HFFc6 (cell line): ENCODE measurements at places on chromosomes 12 and 14.

- no peak overlapping the region for H3K27ac ChIP-seq
- H3K4me1 ChIP-seq: peaks cover 16% of the 10 kb centered on the region; the same call in 1 of the 2 replicates
- no peaks in the 10 kb centered on the region for H3K36me3 ChIP-seq
- DNase-seq: peak; percentile 23
- H3K4me3 ChIP-seq: no peak overlapping the region
Observed at GRCh38 chr12:56897844-56898361, 36.3 kb downstream of the SDR9C7 start.

GRCh38 chr12:14442221-14442881 lies 76.9 kb downstream of the ATF7IP start:
- no peaks in the 10 kb centered on the region for H3K27me3 ChIP-seq
- no peak for DNase-seq
- no peak overlapping the region for H3K4me3 ChIP-seq
- no peak overlapping the region for H3K27ac ChIP-seq

GRCh38 chr12:96220902-96221301 lies 26.7 kb downstream of the ELK3 start:
- peak; percentile 59 for DNase-seq
- H3K4me3 ChIP-seq: peak overlapping the region; percentile 85
- peaks cover 46% of the 10 kb centered on the region for H3K36me3 ChIP-seq
- H3K27ac ChIP-seq: peak overlapping the region; percentile 100
- peaks cover 9% of the 10 kb centered on the region for H3K27me3 ChIP-seq

DNA sequence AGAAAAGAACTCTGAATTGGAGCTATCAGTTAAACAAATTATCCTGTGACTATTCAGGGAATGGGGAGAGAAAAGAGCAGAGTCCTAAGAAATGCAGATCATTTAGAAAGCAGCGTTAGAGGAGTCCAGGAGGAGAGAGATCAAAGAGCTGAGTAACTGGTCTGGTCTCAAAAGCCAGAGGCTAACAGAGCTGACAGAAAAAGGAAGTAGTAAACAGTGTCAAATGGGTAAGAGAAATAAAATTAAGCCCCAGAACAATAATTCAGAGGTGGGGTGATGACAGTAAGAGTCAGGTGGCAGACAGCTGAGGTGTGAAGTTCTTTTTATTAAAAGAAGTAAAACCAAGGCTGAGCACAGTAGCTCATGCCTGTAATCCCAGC lies 19.3 kb downstream of the GXYLT1 start:
- H3K27me3 ChIP-seq: no peaks in the 10 kb centered on the region
- H3K36me3 ChIP-seq: no peaks in the 10 kb centered on the region
- peaks cover 21% of the 10 kb centered on the region for H3K4me1 ChIP-seq

- H3K36me3 ChIP-seq: no peaks in the 10 kb centered on the region
- no peak for DNase-seq
Observed at GRCh38 chr12:52216100-52216499, 16.9 kb upstream of the KRT7 start.

- no peaks in the 10 kb centered on the region for H3K36me3 ChIP-seq
- H3K4me1 ChIP-seq: peaks cover 23% of the 10 kb centered on the region
- no peaks in the 10 kb centered on the region for H3K27me3 ChIP-seq
- DNase-seq: no peak
- H3K4me3 ChIP-seq: no peak overlapping the region
Observed at GRCh38 chr14:64112867-64113678, 181.1 kb downstream of the ESR2 start.

DNA sequence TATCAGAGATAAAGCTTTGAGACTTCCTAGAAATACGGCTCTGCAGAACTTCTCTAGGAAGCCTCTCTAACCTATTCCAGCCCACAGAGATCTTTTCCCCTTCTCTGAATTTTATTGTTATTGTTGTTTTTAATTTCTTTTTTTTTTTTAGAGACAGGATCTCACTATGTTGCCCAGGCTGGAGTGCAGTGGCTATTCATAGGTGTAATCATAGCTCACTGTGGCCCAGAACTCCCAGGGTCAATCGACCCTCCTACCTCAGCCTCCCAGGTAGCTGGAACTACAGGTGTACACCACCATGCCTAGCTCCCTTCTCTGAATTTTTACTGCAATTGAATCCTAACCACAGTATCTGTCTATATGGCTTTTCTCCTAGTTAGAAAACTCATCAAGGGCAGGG lies 19.6 kb downstream of the SLC7A8 start:
- H3K27me3 ChIP-seq: no peaks in the 10 kb centered on the region; the same call in 1 of the 2 replicates
- no peak for DNase-seq
- H3K36me3 ChIP-seq: no peaks in the 10 kb centered on the region
- H3K4me1 ChIP-seq: peaks cover 51% of the 10 kb centered on the region
- H3K4me3 ChIP-seq: no peak overlapping the region
- no peak overlapping the region for H3K27ac ChIP-seq

- no peaks in the 10 kb centered on the region for H3K36me3 ChIP-seq
- H3K27ac ChIP-seq: no peak overlapping the region
- no peaks in the 10 kb centered on the region for H3K4me1 ChIP-seq
- no peaks in the 10 kb centered on the region; the same call in 1 of the 2 replicates for H3K27me3 ChIP-seq
- no peak overlapping the region for H3K4me3 ChIP-seq
Observed at GRCh38 chr12:82896979-82897378, 210.3 kb downstream of the TMTC2 start.

- H3K4me3 ChIP-seq: no peak overlapping the region
- DNase-seq: no peak
- H3K27ac ChIP-seq: no peak overlapping the region
- H3K27me3 ChIP-seq: no peaks in the 10 kb centered on the region
- H3K4me1 ChIP-seq: no peaks in the 10 kb centered on the region
- 0 out of 2 replicates have a peak, but pooled peaks cover 3% of the 10 kb centered on the region for H3K36me3 ChIP-seq
Observed at GRCh38 chr14:98099527-98099926, 1172.5 kb downstream of the BCL11B start.

GRCh38 chr14:75185251-75186040 lies 9.0 kb upstream of the TMED10 start:
- H3K27ac ChIP-seq: peak overlapping the region; percentile 71
- H3K36me3 ChIP-seq: peaks cover 3% of the 10 kb centered on the region; the same call in 1 of the 2 replicates
- H3K4me1 ChIP-seq: peaks cover 33% of the 10 kb centered on the region
- H3K27me3 ChIP-seq: peaks cover 6% of the 10 kb centered on the region
- DNase-seq: no peak

DNA sequence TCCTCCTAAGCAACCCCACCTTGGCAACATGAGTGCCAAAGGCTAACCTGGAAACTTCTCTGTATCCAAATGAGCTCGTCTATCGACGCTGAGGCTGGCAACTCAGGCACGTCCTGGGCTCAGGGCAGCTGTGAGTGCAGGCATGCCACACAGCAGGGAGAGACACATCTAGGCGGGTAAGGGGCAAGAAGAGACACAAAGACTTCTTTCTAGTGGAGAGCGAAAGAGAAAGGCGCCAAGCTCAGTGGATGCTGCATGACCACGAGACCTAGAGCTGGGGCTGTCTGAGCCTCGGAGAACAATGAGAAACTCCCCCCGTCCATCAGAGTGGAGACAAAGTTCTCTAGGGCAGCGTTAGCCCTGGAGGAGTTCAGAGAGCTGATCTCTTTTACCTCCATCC lies 170.4 kb downstream of the CALM1 start:
- H3K27ac ChIP-seq: no peak overlapping the region
- H3K4me3 ChIP-seq: no peak overlapping the region
- no peaks in the 10 kb centered on the region; the same call in none of the 2 replicates for H3K27me3 ChIP-seq
- DNase-seq: no peak
- H3K4me1 ChIP-seq: no peaks in the 10 kb centered on the region

DNA sequence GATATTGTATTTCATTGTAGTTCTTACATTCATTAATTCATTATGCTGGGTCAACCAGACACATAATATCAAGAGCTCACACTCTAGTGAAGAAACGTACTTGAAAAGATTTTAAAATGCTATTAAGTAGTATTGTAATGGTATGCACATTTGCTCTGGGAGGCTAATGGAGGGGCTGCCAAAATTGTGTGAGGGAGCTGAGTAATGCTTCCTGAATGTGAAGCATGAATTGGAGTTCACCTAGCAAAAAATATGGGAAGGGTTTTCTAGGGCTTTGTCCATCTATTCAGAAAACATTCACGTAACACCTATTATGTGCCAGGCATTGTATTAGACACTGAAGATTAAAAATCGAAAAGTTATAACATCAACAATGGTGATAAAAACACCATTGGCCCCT lies 403.8 kb upstream of the PDE3A start:
- H3K36me3 ChIP-seq: no peaks in the 10 kb centered on the region
- H3K4me3 ChIP-seq: no peak overlapping the region
- no peak overlapping the region for H3K27ac ChIP-seq
- no peak for DNase-seq
- 0 out of 2 replicates have a peak, but pooled peaks cover 4% of the 10 kb centered on the region for H3K4me1 ChIP-seq
- H3K27me3 ChIP-seq: no peaks in the 10 kb centered on the region

- no peaks in the 10 kb centered on the region for H3K36me3 ChIP-seq
- H3K27ac ChIP-seq: no peak overlapping the region; the same call in 1 of the 2 replicates
- no peak for DNase-seq
- peak overlapping the region; percentile 17; the same call in 1 of the 2 replicates for H3K4me3 ChIP-seq
Observed at GRCh38 chr12:89575374-89575773, 49.5 kb upstream of the POC1B start.

DNA sequence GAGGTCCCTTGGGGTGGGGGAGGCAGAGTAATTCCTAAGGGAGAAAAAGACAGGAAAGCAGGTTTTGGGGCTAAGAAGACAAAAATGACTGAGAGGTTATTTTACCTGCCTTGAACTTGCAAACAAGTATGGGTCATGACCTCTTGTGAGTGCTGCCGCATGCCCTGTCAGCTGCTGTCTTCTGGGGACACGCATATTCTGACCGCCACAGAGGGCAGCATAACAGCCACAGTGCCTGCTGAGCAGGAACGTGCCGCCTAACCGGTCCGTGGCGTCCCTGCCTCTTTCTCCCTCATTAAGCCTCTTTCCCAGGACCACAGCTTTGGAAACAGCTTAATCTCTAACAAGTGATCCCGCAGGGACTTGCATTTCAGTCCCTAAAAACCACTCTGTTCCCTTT lies 51.3 kb upstream of the KCNA1 start:
- no peak for DNase-seq
- no peak overlapping the region for H3K27ac ChIP-seq
- no peak overlapping the region for H3K4me3 ChIP-seq
- no peaks in the 10 kb centered on the region for H3K36me3 ChIP-seq
- H3K4me1 ChIP-seq: peaks cover 9% of the 10 kb centered on the region

DNA sequence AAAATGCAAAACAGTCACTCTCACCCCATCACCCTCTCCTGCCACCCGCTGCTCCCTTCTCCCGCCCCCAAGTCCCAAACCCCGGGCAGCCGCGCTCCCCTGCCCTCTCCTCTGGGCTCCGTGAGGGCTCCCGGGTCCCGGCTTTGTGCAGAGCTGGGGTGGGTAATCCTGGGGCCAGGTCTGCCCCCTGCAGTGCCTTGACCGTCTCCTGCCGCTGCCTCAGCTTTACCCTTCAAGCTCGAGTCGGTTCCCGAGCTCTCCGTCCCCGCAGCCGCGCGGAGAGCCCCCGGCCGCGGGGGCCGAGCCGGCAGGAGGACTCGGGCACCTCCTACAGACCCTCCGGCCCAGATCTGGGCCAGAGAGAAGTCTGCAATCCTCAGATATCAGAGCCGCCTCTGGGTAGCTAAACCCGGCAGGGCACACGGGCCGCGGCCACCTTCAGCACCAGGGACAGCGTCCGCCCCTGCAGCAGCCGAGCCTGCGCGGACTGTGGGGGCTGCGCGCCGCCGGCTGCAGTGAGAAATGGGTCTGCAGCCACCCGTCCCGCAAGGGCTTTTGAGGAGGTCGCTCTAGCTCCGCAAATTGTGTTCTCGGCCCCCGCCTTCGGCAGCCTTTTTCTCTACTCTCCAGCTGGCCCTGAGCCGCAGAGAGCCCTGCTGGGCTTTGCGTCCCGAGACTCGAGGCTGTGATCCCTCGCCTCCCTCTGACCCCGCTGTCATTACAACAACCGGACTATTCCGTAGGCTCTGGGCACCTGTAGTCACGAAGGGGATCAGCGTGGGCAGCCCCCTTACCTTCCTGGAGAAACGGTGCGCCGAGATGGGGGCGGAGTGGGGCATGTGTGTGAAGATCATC lies 1.2 kb downstream of the PRMT8 start:
- H3K27ac ChIP-seq: no peak overlapping the region
- peaks cover 41% of the 10 kb centered on the region for H3K27me3 ChIP-seq
- H3K4me1 ChIP-seq: no peaks in the 10 kb centered on the region
- peak; percentile 4 for DNase-seq
- H3K4me3 ChIP-seq: no peak overlapping the region

DNA sequence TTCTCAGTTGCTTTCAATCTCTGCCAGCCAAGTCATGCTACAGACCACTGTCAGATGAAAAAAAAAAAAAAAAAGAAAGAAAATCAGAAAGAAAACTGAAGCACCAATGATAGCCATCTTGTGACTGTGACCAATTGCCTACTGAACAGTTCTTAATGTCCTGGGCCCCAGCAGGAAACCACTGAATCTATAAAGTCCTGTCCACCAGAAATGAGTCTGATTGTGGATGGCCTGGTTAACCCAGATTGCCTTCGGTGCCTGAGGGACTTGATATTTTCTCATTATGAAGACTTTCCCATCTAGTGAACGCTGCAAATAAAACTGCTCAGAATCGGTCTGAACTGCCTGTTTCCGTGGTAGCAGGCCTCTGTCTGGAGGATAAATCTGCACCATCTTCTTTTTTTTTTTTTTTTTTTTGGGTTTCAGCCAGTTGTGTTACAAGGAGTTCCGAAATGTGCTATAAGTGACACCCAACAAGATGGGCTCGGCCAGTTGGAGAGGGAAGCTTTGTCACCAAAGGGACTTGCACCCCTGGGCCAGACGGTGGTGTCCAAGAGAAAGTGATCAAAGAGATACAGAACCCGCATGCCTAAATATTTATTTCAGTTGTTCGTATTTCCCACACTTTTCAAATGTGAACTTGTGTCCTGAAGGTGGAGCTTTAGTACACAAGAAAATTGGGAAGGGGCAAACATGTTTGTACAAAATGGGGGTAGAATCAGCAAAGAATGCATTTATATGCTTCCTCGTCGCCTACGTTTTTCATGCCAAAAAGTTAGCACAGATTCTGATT lies 3.0 kb upstream of the PLXNC1 start:
- H3K4me3 ChIP-seq: no peak overlapping the region
- H3K27ac ChIP-seq: no peak overlapping the region
- H3K4me1 ChIP-seq: peaks cover 7% of the 10 kb centered on the region
- peak; percentile 50 for DNase-seq
- H3K27me3 ChIP-seq: peaks cover 41% of the 10 kb centered on the region
- no peaks in the 10 kb centered on the region for H3K36me3 ChIP-seq

DNA sequence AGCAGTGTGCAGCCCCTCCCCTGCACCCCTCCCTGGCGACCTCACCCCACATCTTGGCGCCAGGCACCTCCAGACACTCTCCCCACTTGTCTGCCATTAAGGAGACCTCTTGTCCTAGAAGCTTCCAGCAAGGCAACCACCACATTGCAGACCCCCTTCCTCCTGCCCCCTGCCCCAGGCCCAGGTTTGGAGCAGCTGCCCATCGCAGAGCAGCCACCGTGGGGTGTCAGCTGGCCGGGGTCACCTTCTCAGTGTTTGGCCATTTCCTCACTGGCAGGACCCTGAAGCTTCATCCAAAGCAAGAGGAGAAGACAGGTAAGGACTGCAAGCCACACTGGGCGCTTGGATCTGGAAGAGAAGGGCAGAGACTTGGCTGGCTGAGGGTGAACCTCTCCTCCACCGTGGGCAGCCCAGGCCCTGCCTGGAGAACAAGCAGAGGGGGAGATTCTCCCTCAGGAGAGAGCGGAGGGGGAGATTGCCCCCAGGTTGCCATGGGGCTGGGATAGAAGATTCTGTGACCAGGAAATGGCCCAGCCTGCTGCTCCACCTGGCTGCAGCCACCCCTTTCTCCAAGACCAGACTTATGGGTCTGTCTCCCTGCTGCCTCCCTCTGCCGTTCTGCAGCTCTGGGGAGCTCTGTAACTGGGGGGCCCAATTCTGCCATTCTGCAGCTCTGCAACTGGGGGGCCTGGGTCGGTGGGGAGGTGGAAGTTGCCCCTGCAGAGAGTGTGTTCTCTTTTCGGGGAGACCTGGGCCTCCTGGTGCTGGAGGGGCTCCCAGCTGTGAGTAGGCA lies 72.9 kb upstream of the C14orf180 start:
- H3K36me3 ChIP-seq: no peaks in the 10 kb centered on the region
- no peak for DNase-seq
- H3K4me1 ChIP-seq: no peaks in the 10 kb centered on the region
- H3K27me3 ChIP-seq: peaks cover 5% of the 10 kb centered on the region; the same call in 1 of the 2 replicates
